ENCODE measurements at places on chromosomes 5 and 9.

DNA sequence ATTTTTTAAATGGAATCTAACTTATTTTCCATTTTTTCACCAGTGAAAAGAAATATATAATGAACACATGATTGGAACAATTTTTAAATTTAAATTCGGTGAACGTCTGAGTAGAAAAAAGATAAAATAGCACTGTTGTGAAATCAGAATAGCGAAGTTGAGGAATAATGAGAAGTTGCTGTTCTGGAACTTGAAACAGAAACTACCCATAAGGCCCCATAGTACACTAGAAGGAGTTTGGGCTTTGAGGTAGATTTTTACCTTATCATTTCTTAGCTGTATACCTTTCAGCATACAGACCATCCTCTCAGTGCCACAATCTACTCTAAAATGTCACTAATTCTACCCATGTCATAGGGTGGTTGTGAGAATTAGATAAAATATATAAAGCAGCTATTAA, 35.1 kb downstream of the TDRD7 start:
- peak; percentile 47 for DNase-seq

DNA sequence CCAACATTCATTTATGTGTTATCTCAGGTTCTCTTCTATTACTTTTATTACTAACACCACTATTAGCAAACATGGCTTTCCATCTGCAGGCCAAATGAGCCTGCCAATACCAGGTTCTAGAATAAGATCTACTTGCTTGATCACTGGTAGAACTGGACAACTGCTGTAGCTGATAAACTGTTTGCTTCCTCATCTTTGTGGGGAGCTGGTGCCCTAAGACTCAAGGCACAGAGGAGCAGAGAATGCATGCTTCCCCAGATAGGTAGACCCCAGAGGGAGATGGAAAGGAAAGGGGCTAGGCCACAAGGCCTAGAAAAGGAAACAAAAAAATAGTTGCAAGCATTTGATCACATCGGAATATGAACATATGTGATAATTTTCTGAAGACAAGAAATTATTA, 30.7 kb upstream of the AUH start:
- DNase-seq: no peak

DNA sequence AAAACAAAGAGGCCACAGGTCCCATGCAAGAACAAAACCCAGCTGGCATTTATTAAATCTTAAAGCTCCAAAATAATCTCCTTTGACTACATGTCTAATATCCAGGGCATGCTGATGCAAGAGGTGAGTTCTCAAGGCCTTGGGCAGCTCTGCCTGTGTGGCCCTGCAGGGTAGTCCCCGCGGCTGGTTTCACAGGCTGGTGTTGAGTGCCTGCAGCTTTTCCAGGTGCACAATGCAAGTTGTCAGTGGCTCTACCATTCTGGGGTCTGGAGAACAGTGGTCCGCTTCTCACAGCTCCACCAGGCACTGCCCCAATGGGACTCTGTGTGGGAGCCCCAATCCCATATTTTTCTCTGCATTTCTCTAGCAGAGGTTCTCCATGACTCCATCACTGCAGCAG, 54.4 kb upstream of the HCN1 start:
- DNase-seq: no peak

- no peak for DNase-seq
These were observed 44.6 kb downstream of the POC5 start for GRCh38 chr5:75672616-75673015.

Measured in MM.1S (cell line).